HT1080 (cell line): ENCODE measurements at places on chromosomes 2 and 18. TPM values are rescaled to one million over a fixed set of nuclear protein-coding genes. Genes with fewer than 3 reads are reported as not detected.

DNA sequence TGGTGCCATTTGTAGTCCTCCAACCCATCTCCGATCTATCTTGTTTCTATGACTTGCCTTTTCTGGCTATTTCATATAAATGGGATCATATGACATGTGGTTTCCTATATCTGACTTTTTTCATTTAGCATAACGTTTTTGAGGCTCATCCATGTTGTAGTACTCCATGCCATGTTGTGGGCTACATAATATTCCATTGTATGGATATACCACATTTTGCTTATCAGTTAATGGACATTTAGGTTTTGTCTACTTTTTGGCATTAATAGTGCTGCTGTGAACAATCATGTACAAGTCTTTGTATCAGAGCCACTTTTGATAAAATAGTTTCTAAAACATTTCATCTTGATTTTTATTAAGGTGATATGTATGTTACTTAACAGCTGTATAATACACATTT, 7.4 kb downstream of the CEBPZOS start:
- no peak for DNase-seq

GRCh38 chr18:24395049-24395795, 2.4 kb downstream of the OSBPL1A start:
- DNase-seq, result no peak

DNA sequence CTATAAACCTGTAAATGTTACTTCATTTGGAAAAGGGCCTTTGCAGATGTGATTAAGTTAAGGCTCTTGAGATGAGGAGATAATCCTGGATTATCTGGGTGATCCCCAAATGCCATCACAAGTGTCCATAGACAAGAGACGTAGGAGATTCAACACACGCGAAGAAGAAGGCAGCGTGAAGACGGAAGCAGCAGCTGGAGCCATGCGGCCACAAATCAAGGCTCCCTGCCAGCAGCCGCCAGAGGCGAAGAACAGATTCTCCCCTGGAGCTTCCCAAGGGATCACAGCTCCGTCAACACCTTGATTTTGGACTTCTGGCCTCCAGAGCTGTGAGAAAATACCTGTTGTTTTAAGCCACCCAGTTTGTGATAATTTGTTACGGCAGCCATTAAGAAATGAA, 11.0 kb upstream of the VAPA start:
- no peak for DNase-seq

DNA sequence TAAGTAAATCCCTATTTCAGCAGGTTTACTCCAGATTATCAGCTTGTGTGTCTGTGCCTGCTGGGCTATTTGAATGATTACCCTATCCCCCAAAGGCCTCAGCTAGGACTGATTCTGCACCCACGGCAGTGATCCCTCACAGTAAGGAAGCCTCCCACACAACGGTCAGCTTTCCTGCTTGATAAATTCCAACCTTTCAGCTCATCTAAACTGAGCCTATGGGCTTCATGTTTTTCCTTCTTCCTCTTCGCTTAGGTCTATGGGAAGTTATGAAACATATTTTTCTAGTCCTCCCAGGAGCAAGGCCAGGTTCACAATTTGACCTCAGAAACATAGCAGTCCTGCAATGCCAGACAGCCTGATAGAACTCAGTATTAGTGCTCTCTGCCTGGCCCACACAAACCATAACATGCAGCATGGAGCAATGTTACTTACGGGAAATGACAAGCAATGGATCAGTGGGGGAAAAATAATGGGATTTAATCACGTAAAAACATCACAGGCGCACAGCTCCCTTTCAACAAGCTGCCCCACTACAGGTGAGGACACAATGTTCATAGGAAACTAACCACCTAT, 170.9 kb downstream of the ZNF521 start:
- DNase-seq, result no peak

GKN1 gene
- not detected in 2 replicates for total RNA-seq
